ENCODE measurements at places on chromosomes 12 and 14.

DNA sequence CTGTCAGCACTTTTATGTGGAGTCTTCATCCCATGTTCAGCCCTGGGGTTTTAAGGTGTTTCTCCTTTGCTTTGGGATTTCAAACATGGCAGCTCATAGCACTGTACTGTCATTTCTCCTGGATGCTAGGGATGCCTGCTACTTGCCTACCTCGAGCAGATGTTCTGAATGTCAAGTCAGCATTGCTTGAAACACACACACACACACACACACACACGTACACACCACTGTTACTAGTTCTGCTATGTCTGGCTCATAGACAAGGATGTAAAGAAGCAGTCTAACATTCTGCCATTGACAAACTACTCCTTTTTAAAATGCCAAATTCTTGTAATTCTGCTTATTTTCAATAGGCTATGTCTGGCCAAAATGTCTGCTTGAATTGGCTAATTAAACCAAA, 72.7 kb downstream of the SAMD4A start:
- no peak for DNase-seq

DNA sequence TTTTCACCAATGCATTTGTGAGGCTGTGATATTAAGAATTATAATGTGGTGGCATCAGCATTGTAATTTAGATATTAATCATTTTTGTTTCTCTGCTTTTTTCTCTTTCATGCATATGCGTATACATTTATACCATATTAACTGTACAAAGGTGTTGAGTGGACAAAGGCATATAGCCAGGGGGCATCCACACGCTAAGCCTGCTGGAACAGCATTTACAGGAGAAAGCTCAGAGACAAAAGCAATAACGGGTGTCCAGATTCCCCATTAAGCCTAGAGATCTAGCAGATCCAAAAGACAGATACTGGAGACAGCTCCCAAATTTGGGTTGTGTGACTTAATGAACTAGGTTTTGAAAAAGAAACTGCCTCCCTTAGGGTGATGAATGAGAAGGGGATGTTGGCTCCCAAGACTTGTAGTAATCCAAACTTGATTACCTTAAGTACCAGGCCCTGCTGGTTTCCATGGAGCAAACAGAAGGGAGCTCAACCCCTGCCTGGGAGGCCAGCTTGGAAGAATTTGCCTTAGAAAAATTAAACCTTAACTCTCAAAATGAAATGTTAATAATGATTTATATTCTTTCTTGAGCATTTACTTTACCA, 181.9 kb downstream of the SLC6A15 start:
- peak; percentile 22 for DNase-seq

DNA sequence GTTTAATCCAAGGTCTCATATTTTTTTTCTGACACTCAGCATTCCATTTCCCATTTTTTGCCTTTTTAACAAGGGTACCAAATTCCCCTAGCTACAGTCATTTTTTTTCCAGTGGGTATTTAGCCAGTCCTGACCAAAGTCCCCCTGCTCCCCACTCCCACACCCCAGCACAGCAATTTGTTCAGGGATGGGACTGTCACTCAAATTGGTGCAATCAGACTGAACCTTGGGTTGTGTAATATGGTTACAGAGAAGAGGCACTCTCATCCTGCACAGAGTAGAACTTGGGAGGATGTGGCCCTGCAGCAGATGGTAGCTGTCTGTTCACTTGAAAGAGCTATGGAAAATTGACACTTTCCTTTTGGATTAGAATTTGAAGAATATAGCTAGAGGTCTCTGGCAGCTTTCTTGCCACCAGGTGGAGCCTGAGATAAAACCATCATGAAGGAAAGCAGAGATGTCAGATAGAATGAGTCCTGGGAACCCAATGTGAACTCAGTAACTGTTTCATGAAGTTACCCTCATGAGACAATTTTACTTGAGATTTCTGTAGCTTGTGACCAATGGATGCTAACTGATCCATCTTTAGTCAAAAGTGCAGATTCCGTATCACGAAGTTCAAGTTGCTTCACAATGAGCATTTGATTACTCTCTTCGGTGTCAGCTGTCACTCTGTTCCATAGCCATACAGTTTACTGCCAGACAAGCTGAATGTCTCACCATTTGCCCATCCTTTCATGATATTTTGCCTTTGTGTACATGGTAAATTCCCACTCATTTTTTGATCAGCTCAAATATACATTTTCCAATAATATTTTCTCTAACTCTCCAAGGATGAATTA, 394.0 kb upstream of the SYT1 start:
- peak; percentile 61 for DNase-seq

DNA sequence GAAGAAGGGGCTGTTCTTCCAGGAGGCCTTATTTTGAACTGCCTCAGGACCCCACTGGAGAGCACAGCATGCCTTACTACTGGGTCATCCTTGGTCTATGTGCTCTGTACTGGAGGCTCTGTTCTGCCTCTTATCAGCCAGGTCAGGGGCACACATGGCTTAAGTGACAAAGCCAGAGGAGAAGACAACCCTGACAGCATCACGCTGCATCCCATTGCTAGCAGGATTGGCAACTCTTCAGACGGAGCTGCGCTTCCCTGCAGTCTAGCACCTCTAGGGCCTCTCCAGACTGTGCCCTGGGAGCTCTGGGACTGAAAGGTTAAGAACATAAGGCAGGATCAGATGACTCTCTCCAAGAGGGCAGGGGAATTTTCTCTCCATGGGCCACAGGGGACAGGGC, 17.3 kb upstream of the TIGAR start:
- DNase-seq, result no peak

DNA sequence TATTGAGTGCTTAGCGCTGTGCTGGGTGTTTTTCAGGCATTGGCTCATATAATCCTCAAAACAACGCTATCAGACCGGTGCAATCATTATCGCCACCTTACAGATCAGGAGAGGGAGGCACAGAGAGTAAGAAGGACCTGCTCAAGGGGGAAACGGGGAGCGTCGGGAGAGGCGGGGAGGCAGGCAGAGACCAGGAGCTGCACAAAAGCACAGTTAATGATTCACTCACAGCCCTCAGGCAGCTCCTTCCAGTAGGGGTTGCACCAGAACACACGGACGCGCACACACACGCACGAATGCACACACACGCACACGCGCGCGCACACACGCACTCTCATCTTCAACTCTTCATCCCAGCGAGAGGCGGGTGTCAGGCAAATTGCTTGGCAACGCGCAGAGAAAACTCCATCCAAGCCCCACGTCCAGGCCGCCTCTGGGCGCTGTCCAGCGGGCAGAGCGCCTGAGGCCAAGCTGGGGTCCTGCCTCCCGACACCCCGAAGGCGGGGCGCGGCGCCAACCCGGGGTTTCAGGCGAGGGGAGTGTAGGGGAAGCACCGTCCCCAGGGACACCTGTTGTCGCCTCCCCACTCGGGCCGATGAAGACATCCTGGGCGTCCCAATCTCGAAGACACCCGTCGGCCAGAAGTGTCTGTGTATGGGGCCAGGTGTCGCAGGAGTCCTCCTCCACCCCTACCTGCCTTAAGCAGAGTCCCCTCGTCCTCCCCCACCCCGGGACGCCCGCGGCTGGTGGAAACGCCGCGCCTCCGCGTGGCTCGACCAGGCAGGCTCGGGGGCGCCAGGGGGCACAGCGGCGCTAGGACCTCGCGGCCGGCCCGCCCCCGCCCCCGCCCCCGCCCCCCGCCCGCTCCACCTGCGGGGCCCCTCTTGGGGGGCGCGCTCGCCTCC, 35.5 kb upstream of the STON2 start:
- DNase-seq, result peak; percentile 61

DNA sequence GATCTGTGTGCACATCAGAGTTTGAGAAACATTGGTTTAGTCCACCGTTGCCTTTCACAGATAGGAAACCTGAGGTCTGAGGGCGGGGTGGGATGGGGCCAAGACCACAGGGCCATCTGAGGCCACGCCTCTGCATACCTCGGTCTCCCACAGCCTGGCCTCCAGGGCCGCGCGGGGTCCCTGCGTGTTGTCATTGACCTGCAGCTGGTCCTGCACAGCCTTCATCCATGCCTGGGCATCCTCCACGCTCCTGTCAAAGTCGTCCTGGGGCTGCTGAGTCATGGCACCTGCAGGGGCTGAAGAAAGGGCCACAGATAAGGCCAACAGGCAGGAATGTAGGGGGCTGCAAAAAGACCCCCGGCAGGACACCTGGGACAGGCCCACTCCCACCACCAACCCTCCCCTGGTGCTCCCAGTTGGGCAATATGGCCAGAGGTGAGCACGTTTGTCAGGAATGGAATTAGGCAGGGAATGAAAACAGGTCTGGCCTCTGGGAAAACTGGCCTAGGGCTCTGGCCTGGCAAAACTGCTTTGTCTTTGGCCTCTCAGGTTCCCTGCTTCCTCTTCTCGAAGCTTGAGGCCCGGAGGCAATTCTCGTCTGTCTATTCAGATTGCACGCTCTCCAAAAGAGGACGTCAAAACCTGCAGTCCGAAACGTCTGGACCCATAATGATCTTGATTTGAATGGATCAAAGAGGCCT, 40.8 kb downstream of the SYNE3 start:
- no peak for DNase-seq

- DNase-seq, result no peak
Measured at GRCh38 chr12:93153321-93153720, 224.2 kb upstream of the EEA1 start.

DNA sequence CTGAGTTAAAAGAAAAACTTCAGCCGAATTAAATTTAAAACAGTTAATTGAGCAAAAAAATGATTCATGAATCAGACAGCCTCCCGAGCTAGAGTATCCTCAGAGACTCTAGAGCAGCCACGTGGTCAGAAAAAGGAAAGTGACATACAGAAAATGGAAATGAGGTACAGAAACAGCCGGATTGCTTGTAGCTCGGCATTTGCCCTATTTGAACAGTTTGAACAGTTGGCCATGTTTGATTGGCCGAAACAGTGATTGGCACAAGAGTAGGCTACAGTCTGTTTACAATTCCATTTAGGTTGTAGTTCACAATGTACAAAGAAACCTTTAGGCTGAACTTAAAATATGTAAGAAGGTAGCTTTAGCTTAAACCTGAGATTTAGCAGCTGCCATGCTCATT, 12.9 kb upstream of the OXA1L start:
- DNase-seq, result no peak

GRCh38 chr12:16121953-16122352, 155.5 kb downstream of the SLC15A5 start:
- no peak for DNase-seq

DNA sequence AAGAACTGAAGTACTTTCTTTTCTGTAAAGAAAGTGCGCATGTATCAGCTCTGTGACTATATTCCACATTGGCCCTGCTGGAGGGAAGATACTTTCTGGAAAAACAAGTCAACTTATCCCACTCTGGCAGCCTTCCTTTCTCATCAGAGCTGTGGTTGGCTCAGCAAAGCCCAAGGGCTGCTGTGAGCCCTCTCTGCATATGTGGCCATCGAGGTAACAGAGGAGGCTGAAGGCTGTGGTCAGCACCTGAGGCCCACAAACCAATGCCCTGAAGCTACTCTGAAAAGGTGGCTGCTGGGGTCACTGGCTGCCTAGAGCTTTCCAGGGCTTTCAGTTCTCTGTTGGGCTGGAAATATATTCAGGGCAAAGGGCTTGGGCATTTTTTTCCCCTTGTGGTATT, 70.8 kb upstream of the IGF1 start:
- DNase-seq, result no peak

- no peak for DNase-seq
Measured at GRCh38 chr12:55995366-55995765, 1.7 kb upstream of the SUOX start.

- DNase-seq, result peak; percentile 51
Measured at GRCh38 chr12:53791735-53792326, 40.1 kb upstream of the CISTR start.

DNA sequence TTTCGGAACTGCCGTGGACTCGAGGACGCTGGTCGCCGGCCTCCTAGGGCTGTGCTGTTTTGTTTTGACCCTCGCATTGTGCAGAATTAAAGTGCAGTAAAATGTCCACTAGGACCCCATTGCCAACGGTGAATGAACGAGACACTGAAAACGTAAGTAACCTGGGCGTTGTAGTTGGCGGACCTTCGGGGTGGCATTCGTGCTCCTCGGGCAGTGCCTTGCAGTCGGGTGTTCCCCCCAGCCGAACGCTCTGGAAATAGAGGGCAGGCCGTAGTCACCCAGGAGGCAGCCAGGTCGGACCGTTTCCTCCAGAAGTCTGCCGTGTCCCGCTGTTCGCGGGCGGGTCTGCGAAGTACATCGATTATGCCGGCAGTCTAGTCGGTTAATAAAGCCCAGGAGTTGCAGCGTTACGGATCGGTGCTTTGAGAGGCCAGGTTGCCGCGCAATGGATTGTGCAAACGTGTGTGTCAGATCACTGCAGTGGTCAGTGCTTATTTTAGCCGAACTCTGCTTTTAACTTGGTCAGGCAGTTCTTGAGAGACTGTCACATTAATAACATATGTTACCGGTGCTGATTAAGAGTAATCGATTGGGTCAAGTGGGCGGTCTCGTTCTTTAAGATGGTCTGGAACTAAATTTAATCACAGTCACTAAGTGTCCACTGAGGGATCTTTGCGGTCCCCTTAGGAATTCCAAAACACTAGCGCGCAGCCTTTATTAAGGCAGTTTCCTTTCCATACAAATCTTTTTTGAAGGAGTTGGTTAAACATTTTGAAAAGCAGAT, 906 bp downstream of the MARK3 start:
- peak; percentile 19 for DNase-seq

DNA sequence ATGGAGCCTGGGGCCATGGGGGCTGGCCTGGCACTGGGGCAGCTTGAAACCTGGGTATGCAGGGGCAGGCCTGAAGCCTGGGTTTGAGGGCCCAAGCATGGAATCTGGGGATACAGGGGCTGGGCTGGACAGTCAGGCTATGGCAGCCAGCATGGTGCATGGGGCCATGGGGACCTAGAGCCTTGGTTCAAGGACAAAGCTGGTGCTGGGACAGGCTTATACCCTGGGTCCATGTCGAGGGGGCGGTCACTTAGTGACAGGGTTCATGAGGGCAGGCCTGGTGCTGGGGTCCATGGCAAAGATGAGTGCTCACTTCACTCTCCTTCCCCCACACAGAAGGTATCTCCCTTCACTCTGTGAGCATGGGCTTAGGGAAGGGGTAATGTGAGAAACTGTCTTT, 116.2 kb downstream of the BBS10 start:
- DNase-seq, result no peak

DNA sequence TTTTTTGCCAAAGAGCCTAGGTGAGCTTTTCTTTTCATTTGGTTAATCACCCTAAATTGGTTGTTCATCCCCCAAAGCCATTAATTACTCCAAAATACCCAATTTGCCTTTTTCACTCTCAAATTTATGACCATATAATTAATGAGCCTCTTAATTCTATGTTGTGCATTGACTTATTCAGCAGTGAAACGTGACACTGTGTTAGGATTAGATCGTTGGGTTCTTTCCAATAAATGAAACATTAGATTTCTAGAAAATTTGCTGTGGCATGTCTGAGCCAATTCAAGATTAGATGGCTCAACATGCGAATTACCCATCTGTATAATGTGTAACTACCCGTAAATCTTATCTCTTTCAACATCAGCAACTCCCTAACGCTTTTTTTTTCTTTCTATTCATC, 273.4 kb downstream of the BMP4 start:
- DNase-seq, result no peak

- no peak for DNase-seq
Measured at GRCh38 chr14:44316647-44317440, 190.2 kb downstream of the FSCB start.
